ENCODE measurements at places on chromosomes 4 and X.

- no peak for DNase-seq
Measured at GRCh38 chr4:109978704-109979454, 66.2 kb downstream of the EGF start.

GRCh38 chr4:155658681-155659064, 8.0 kb upstream of the GUCY1A1 start:
- DNase-seq = no peak

- no peak for DNase-seq
Measured at GRCh38 chr4:10737337-10737736, 52.8 kb upstream of the CLNK start.

DNA sequence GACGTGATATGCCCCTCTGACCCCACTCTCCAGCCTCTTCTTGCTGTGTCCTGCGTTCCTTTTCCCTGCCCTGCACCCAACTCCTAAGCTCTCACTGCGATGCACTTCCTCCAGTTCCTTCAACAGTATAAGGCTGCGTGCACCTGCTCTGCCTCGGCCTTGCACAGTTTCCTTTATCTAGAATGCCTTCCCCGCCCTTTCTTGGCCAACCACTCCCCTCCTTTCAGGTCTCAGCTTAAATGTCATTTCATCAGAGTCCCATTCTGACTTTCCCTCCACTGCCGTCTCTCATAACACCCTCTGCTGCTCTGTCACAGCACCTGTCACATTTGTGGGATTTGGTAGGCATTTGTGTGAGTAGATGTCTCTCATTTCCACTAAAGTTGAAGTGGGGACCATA, 58.4 kb upstream of the NEIL3 start:
- DNase-seq = no peak

DNA sequence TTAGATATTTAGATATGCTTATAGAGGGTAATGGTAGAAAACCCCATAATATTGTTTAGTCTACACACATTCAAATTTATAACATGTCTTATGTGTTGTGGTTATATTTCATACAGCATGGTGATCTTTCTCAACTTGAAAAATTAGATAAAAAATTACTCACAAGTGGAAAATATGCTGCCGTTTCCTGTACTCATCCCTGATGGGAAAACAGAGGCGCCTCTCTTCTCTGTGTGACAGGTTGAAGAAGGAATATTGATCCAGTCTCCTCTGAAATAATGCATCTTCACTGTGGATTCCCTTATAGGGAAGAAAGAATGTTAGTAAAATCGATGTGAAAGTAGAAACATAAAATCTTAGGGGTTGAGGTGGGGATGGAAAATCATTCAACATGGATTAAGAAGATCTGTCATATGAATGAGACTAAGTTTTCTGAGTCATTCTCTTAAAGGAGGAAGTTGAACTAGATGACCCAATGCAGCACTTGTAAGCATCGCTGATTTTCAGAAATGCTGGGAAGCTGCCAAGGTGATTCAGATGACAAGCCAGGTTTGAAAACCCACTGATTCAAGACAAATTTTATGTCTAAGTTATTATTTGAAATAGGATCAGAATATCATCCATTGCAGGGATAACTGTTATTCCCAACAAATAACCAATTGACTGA, 70.7 kb downstream of the ANKRD50 start:
- peak; percentile 86 for DNase-seq

DNA sequence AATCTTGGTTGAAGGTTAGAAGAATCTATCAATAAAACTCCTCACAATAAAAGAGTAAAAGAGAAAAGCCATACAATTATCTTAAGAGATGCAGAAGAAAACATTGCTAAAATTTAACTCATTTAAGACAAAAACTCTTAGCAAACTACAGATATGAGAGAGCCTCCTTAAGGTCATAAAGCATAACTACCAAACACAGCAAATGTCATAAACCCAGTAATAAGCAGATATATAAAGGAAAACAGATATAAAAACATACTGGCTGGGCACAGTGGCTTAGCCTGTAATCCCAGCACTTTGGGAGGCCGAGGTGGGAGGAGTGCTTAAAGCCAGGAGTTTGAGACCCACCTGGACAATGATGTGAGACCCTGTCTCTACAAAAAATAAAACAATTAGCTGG, 165.3 kb downstream of the FAM13A start:
- no peak for DNase-seq

GRCh38 chr4:176792326-176793059, at the start of gene VEGFC:
TSS of gene VEGFC (minus strand) at chr4:176792922. CDS start at chr4:176792311, 611 bp downstream.
- DNase-seq = peak; percentile 83

GRCh38 chrX:12955882-12956703, 18.8 kb upstream of the TMSB4X start:
- DNase-seq = peak; percentile 31

DNA sequence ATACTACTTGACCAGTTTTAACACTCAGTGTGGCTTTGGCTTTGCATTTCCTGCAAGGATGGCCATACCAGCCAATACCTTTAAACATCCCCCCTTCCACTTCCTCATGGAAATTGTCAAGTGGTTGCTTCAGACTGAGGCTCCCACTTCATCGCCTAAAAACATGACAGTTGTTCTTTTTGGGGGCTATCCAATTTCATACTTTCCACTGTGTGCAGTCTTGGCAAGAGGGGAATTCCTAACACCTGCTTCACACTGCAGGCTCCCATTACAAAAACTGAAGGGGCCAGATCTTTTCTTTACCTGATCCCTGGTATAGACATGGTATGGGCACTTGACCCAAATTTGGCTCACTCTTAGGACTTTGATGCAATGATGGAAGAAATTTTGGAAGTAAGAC, 28.5 kb upstream of the TSR2 start:
- no peak for DNase-seq

DNA sequence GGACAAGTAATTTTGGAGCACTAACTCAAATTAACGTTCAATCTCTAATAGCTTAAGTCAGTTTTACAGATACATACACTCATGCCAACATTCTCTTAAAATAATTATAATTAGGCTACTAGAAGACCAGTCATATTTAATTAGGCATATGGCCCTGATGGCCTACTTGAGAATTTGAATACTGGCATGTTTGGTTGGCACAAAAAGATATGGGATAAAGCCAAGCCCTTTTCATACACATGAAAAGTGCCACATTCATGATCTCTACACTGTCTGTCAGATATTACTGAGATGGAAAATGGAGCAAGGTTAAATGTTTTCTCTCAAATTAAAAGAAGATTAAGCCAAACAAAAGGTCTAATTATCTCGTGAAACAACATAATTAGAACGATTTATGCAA, 1091.0 kb downstream of the C4orf33 start:
- DNase-seq = no peak

DNA sequence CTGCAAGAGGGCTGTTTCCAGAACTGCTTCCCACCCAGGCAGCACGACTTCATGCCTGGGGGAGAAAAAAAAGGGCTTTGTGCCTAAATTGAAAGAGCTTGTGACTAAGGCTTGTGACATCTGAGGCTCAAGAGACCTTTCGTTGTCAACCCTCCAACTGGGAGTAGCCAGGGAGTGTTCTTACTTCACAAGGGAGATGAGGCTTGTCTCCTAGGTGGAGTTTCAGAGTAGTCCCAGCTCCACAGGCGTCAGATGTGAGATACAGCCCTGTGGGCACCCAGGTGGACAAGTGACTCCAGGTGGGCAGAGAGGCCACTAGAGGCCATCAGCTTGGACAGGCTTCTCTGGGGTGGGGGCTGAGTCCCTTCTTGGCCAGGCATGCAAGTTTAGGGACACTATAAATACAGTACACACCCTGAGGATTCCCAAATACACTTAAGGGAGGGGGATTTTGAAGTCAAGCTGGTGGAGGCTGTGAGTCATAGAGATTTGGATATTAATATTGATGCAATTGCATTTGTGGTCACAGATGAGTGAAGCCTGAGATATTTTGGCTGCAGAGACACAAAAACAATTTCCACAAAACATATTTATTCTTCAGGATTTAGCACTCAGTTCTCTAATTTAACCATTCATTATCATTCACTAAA, 40.1 kb upstream of the SETD7 start:
- no peak for DNase-seq

DNA sequence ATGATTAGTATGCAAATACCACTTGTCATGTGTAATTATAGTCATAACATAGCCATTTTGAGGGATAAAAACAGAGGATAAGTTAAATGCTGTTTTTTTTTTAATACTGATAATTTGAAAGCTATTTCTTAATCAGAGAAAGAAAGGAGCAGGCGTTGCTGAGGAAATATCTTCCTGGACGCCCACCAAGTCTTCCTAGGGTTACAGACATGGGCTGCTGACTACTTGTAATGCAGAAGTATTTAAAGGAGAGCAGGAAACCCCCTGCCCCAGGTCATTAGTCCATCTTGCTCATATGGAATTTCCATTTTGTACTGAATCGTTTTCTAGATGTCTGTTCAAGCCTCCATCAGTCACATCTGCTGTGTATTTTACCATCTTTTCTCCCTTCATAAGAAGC, 176.2 kb downstream of the ADGRL3 start:
- DNase-seq = no peak

GRCh38 chrX:135315864-135316263, 6.6 kb downstream of the ETDC start:
- DNase-seq = no peak

- no peak for DNase-seq
Measured at GRCh38 chr4:17265139-17265538, 246.8 kb downstream of the QDPR start.

DNA sequence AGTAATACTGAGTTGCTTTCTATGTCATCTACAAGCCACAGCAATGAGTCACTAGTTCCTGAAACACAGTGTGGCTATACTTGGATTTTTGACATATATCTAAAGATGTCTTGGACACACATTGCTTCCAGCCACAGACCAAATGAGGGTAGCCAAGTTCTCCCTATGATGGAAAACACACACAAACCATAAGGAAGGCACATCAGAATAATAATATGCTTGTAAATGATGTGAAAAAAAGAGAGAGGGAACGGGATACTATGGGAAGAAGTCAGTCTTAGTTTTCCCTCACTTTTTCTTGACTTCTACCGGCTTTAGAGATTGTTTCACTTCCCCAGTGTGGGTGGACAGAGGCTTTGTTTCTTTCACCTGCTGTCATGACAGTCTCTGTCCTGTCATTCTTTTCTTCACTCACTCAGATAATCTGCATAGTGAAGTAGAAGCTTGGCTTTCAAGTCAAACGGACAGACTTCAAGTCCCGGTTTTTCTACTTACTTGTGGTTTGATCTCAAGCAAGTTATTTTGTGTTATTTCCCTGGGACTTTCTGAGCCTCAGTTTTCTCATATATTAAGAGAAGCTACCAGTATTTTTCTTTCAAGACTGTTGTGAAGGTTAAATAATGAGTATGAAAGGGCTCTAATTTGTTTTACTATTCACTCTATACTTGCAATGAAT, 34.7 kb downstream of the P2RY10 start:
- no peak for DNase-seq

DNA sequence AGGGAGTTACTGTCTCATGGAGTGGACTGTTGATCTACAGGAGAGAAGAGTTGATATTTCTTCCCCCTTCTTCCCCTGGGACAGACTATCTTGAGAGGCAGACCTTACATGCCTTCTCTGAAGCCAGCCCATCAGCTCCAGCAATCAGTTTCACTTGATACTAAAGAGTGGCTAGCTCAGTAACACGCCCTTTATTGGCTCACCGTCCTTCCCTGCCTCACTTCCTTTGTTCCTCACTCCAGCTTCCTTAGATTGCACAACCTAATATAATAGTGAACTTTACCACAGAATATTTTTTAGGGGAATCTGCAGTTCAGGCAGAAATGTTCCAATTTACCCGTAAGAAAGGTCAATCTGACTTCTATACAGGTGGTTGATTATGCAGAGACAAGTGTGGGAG, 128.1 kb upstream of the NDP start:
- no peak for DNase-seq

DNA sequence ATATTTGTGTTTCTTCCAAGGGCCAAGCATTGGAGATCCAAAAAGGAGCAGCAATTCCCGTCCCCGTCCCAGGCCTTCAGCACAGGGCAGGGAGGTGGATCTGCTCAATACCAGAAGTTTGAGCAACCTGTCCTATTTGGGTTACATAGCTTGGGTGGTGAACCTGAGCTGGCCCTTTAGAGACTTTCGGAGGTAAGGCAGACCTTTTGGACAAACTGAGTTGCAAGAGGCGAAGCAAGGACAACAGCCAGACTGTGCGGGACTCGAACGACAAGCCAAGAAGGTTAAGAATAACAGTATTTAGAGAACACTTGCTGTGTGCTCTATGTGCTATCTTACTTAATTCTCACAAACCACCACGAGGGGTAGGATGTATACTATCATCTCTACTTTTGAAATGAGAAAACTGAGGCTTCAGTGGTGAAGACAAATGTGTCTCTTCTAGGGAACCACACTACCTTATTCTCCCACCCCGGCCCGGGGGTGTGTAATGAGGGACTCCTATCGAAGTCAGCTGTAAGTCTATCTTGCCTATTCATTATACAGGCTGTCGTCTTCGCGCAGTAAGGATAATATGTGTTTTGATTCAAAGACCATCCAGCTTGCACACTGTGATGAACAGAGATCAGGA, 1.3 kb downstream of the NOP14 start:
- DNase-seq = no peak

GRCh38 chr4:104848597-104849225, 298.0 kb upstream of the TET2 start:
- DNase-seq = no peak

GRCh38 chrX:150854856-150855255, 43.6 kb downstream of the CD99L2 start:
- no peak for DNase-seq

GRCh38 chr4:137545461-137545861, 13.2 kb upstream of the PCDH18 start:
- no peak for DNase-seq

- no peak for DNase-seq
Measured at GRCh38 chr4:87134122-87134521, 86.3 kb downstream of the KLHL8 start.

GRCh38 chr4:126778348-126778747, 854.4 kb upstream of the INTU start:
- DNase-seq = no peak

GRCh38 chr4:168667921-168668320, 171.1 kb downstream of the PALLD start:
- DNase-seq = no peak

- no peak for DNase-seq
Measured at GRCh38 chrX:95903490-95903889, 781.2 kb upstream of the DIAPH2 start.

DNA sequence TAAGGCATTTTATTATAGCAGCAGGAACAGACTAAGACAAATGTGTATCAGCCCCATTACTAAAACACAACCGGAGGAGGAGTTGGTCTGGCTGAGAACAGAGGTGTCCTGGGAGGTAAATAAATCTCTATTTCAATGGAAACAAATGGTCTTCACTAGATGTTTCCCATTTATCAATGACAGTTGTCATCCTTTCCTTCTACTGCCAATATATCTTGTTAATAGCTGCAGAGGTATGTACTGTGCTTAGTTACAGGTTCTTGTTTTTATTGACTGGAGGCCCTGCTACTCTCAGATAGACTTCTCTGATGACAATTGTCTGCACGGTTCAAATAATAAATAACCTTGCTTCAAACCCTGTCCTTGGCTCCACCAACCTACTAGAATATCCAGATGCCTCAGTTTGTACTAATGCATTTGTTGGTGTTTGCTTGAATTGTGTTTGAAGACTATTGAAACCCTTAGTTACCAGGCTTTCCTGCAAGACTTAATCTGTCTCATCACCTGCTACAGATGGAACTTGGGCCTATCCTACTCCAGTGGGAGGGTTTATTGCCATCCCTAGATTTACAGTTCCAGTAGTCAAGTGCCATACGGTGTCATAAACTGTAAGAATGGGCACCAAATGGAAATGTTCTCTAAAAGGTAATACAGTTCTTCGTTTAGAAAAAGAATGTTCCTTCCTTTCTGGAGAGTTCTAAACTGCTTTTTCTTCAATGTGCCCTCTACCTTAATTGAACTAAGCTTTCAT, 29.8 kb upstream of the HPGDS start:
- no peak for DNase-seq

Data from thyroid gland (tissue), 4 donors.